Mesangial cell (primary cell): ENCODE measurements at places on chromosomes 6 and 20. TPM values are rescaled to one million over a fixed set of nuclear protein-coding genes. Genes with fewer than 3 reads are reported as not detected.

C6orf58 gene
- total RNA-seq, result not detected in 2 replicates

PXT1 gene
- total RNA-seq, result not detected in 2 replicates

KHDC3L gene
- not detected in 2 replicates for total RNA-seq

PDE10A gene
- 9.6 and 13.8 TPM in 2 replicates for total RNA-seq

PRSS16 gene
- total RNA-seq, result 2.0 and 4.1 TPM in 2 replicates

LY6G6C gene
- not detected in 2 replicates for total RNA-seq

ARFGEF3 gene
- total RNA-seq, result 2.6 and 3.9 TPM in 2 replicates

KCNB1 gene
- not detected in 2 replicates for total RNA-seq

TRPC4AP gene
- 88.5 and 94.4 TPM in 2 replicates for total RNA-seq

ECHDC1 gene
- 34.5 and 46.0 TPM in 2 replicates for total RNA-seq

TENT5A gene
- total RNA-seq, result 0.81 and 2.7 TPM in 2 replicates

EDN1 gene
- total RNA-seq, result 10.8 and 30.0 TPM in 2 replicates

SLC35D3 gene
- total RNA-seq, result not detected in 2 replicates

TMEM74B gene
- total RNA-seq, result not detected in 2 replicates

OR2H1 gene
- not detected in 2 replicates for total RNA-seq

HLA-DQB1 gene
- 1.0 TPM in 1 of 2 replicates, not detected in the other for total RNA-seq

NAA20 gene
- total RNA-seq, result 36.3 and 37.6 TPM in 2 replicates

ZNF165 gene
- total RNA-seq, result 0.89 and 1.1 TPM in 2 replicates

WDR46 gene
- 45.5 and 86.5 TPM in 2 replicates for total RNA-seq

TSPO2 gene
- total RNA-seq, result 0.51 TPM in 1 of 2 replicates, not detected in the other

NRN1 gene
- not detected in 2 replicates for total RNA-seq

GTF3C6 gene
- total RNA-seq, result 22.7 and 31.3 TPM in 2 replicates

GSTA3 gene
- total RNA-seq, result not detected in 2 replicates

RBPJL gene
- total RNA-seq, result not detected in 2 replicates

GPR63 gene
- total RNA-seq, result 1.5 and 2.0 TPM in 2 replicates

BRPF3 gene
- total RNA-seq, result 13.2 and 13.3 TPM in 2 replicates

MMP24OS gene
- 38.0 and 39.1 TPM in 2 replicates for total RNA-seq

SSTR4 gene
- total RNA-seq, result not detected in 2 replicates

NUP153 gene
- total RNA-seq, result 20.4 and 30.5 TPM in 2 replicates

CHRNA4 gene
- total RNA-seq, result not detected in 2 replicates

TP53TG5 gene
- total RNA-seq, result not detected in 2 replicates

STAU1 gene
- total RNA-seq, result 55.6 and 61.9 TPM in 2 replicates

ADGRF1 gene
- 0.76 TPM in 1 of 2 replicates, not detected in the other for total RNA-seq

PARD6B gene
- total RNA-seq, result 5.1 and 25.1 TPM in 2 replicates

SLC22A2 gene
- total RNA-seq, result 0.16 and 0.38 TPM in 2 replicates

RBM24 gene
- total RNA-seq, result 5.9 and 9.9 TPM in 2 replicates

AKAP7 gene
- 1.1 and 2.7 TPM in 2 replicates for total RNA-seq

CRISP3 gene
- total RNA-seq, result not detected in 2 replicates

RAET1G gene
- total RNA-seq, result 0.25 TPM in 1 of 2 replicates, not detected in the other

TRIM38 gene
- 2.4 and 7.4 TPM in 2 replicates for total RNA-seq

CST4 gene
- not detected in 2 replicates for total RNA-seq

CDKAL1 gene
- 9.9 and 12.2 TPM in 2 replicates for total RNA-seq

NTSR1 gene
- total RNA-seq, result not detected in 2 replicates

RUNX2 gene
- 20.2 and 27.0 TPM in 2 replicates for total RNA-seq

PKIG gene
- 36.3 and 52.0 TPM in 2 replicates for total RNA-seq
